ENCODE measurements at places on chromosomes 6 and 20. TPM values are rescaled to one million over a fixed set of nuclear protein-coding genes. Genes with fewer than 3 reads are reported as not detected.
A peak's percentile ranks its signal among the peaks of the same experiment; 100 is the strongest.

TRAPPC3L gene
- not detected for total RNA-seq

PAX1 gene
- total RNA-seq = not detected

CPXM1 gene
- 10.2 TPM for total RNA-seq

EFCAB8 gene
- total RNA-seq = 0.30 TPM

OTOR gene
- not detected for total RNA-seq

- H3K36me3 ChIP-seq = peaks cover 27% of the 10 kb centered on the region
- peak overlapping the region; percentile 87 for H3K27ac ChIP-seq
- H3K27me3 ChIP-seq = no peaks in the 10 kb centered on the region
- peak; percentile 59 for DNase-seq
Observed at GRCh38 chr20:3046677-3047462, 1.0 kb downstream of the MRPS26 start.

DNA sequence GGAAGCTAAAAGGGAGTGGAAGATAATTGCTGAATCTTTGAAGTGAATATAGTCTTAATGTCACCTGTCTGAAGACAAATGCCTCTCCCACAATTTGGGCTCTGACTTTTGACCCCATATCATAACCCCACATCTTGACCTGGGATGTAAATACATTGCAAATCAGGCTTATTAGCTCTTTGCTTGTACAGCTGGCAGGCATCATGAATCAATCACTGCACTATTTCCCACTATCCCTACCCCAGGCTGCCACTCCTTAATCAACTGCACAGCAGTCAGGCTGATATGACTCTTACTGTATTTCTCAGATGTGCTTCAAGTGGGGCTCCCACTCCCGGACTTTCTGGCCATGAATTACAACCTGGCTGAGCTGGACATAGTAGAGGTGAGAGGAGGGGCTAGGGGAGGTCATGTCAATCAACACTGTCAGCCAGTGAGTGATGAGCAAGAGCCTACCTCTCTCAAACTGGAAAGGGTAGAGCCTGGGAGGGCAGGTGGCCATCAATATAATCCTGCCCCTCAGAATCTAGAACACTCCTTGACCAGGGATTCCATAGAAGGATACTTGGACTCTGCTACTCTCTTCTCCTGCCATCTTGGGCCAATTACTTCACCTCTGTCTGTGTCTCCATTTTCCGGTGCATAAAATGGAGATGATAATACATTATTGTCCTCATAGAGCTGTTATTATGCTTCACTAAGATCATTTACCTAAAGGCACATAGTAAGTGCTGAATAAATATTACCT is 10.5 kb upstream of the BPIFB3 start:
- H3K4me1 ChIP-seq = no peaks in the 10 kb centered on the region
- no peaks in the 10 kb centered on the region for H3K27me3 ChIP-seq
- no peak overlapping the region for H3K4me3 ChIP-seq

DNA sequence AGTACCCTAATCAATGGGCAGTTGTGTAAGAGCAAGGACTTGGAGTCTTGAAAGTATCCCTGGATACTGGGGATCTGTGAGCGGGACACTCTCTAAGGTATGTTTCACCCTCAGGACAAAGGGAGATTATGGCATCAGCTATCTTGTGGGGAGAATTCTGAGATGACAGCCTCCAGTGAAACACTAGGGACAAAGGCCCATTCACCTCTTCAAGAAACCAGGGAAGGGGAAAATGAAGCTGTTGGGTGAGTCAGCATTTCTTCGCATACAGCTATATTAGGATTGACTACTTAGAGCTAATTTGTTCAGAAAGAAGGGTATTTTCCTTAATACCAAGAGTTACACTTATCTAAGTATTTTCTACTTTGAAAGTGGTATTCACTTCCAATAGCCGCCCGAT is 35.9 kb downstream of the OPN5 start:
- no peak for DNase-seq
- no peak overlapping the region for H3K4me3 ChIP-seq
- H3K27ac ChIP-seq = no peak overlapping the region
- H3K27me3 ChIP-seq = no peaks in the 10 kb centered on the region

GRCh38 chr6:136114661-136115060 is 135.4 kb downstream of the MTFR2 start:
- peaks cover 12% of the 10 kb centered on the region for H3K4me1 ChIP-seq
- no peaks in the 10 kb centered on the region for H3K27me3 ChIP-seq
- DNase-seq = peak; percentile 72
- no peak overlapping the region for H3K4me3 ChIP-seq
- no peak overlapping the region for H3K27ac ChIP-seq
- no peaks in the 10 kb centered on the region for H3K36me3 ChIP-seq

DNA sequence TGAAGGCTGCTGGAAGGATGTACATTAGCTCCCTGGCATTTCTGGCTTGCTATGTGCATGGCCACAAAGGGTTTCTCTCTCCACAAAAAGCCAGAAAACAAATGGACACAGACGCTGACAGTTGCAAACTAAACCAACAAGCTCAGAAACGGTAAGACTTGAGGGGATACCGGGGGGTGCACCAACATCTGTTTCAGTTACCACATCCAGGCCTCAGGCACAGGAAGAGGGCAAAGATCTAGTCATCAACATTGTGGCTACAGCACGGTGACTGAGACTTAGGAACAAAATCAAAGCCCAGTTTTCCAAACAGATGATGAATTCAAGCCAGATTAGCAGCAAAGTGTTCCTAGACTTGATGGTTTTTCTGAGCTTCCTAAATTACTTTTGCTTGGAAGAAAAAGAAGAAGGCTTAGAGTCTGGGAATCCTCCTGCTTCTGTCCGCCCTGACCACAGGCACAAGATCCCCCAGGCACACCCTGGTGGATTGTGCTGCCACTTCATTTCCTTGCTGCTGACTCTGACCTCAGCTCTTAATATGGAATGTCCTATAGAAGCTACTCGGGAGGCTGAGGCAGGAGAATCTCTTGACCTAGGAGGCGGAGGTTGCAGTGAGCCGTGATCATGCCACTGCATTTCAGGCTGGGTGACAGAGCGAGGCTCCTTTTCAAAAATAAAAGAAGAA is 54.2 kb upstream of the ADGRF1 start:
- H3K36me3 ChIP-seq = no peaks in the 10 kb centered on the region
- no peaks in the 10 kb centered on the region for H3K27me3 ChIP-seq
- no peak for DNase-seq
- peaks cover 21% of the 10 kb centered on the region for H3K4me1 ChIP-seq
- H3K4me3 ChIP-seq = no peak overlapping the region

DNA sequence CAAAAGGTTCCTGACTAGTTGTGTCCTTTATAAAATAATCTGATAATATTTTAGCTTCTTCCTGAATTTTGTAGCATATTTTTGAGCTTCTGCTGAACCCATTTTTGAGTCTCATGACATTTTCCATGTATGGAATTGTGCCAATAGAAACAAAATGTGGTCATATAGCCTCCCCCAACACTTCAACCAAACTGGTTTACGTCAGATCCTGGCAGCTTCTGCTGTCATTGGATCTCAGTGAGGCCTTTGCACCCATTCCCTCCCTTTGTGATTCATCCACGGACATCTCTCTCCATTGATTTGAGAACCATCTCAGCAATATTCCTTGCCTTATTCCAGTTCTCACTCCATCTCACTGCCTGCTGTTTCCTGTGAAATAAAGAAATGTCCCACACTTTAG is 166.0 kb upstream of the PROKR2 start:
- no peak for DNase-seq
- H3K27me3 ChIP-seq = no peaks in the 10 kb centered on the region
- H3K27ac ChIP-seq = no peak overlapping the region
- no peak overlapping the region for H3K4me3 ChIP-seq
- H3K36me3 ChIP-seq = no peaks in the 10 kb centered on the region
- no peaks in the 10 kb centered on the region for H3K4me1 ChIP-seq
